ENCODE measurements at places on chromosomes 7 and 10. TPM values are rescaled to one million over a fixed set of nuclear protein-coding genes. Genes with fewer than 3 reads are reported as not detected.

DNA sequence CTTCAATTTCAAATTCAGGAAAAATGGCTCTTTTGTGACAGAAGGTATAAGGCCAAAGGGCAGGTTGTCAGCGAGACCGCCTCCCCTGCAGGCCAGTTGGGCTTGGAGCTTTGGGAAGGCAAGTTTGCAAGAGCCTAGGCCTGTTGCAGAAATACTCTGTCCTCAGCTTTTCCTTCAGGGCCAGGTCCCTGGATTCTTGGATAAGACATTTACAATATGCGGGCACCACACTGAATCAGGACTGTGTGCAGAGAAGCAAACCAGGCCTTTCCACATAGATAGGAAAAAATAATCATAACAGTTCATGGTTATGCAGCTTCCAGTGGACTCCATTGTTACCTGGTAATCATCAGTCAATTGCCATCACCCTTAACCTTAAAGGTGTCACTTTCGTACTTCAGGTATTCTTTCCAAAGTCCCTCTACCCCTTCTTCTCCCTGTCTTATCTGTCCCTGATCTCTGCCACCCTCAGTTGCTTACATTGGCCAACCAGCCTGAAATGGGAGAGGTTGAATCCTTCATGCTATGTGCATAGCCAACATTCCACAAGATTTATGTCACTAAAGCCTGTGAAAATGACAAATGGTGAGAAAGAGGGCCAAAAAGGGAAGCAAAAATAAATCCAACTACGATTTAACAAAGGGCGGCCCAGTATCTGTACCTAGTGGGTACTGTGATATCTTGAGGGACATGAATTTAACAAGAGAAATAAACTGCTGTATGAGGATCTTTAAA is 304.5 kb upstream of the NFE2L3 start:
- no peak for DNase-seq
- peaks cover 31% of the 10 kb centered on the region for H3K4me1 ChIP-seq
- H3K27ac ChIP-seq = peak overlapping the region; percentile 0
- H3K36me3 ChIP-seq = no peaks in the 10 kb centered on the region
- H3K27me3 ChIP-seq = peaks cover under 1% of the 10 kb centered on the region

ASB10 gene
- total RNA-seq = not detected

DNA sequence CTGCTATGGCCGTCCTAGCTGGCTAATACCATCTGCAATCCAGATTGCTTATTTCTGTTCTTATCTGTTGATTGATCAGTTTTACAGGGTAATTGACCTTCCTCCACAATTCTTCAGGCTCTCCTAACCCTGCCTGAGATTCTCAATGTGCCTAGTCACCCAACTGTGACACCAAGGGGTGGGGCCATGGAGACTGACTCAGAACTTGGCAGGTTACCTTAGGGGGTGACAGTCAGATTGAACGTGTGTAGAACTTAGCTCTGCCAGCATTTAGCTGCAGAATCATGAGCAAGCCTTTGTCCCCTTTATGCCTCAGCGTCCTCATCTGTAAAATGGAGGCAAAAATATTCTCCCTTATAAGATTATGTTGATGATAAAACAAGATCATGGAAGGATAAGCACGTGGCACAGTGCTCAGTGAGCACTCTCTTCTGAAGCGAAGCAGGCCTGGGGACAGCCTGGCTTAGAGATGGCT is 19.1 kb upstream of the LEP start:
- H3K27ac ChIP-seq = no peak overlapping the region
- no peaks in the 10 kb centered on the region for H3K4me1 ChIP-seq
- no peak for DNase-seq

NRG3 gene
- not detected for total RNA-seq

LRRC61 gene
- total RNA-seq = 15.2 TPM

GRCh38 chr7:143974459-143974858 is 19.8 kb downstream of the OR2F1 start:
- no peaks in the 10 kb centered on the region for H3K27me3 ChIP-seq
- H3K4me1 ChIP-seq = no peaks in the 10 kb centered on the region
- no peak overlapping the region for H3K27ac ChIP-seq
- H3K4me3 ChIP-seq = no peak overlapping the region
- H3K36me3 ChIP-seq = no peaks in the 10 kb centered on the region

HOXA3 gene
- 8.6 TPM for total RNA-seq

Measured in esophagus squamous epithelium (tissue), 5 donors.